ENCODE measurements at places on chromosomes 12 and 14.

DNA sequence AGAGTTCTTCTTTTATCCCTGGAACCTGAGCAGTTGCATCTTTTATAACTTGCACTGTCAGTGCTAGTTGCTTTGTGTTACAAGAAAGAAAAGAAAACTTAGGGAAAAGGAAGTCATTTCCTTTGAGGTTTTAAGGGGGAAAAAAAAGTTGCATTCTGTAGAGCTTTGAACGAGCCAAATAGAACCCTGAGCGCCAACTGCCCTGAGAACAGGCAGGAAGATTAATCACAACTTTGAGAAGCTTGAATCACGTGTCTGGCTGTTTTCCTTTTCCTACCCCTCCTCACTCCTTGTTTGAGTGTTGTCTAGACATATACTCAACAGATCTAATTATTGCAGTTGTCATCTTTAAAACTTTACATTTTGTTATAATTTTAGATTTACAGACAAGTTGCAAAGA is 12.5 kb downstream of the PCNX1 start:
- DNase-seq, result no peak

GRCh38 chr12:131695968-131696367 is 14.9 kb upstream of the SFSWAP start:
- no peak for DNase-seq

DNA sequence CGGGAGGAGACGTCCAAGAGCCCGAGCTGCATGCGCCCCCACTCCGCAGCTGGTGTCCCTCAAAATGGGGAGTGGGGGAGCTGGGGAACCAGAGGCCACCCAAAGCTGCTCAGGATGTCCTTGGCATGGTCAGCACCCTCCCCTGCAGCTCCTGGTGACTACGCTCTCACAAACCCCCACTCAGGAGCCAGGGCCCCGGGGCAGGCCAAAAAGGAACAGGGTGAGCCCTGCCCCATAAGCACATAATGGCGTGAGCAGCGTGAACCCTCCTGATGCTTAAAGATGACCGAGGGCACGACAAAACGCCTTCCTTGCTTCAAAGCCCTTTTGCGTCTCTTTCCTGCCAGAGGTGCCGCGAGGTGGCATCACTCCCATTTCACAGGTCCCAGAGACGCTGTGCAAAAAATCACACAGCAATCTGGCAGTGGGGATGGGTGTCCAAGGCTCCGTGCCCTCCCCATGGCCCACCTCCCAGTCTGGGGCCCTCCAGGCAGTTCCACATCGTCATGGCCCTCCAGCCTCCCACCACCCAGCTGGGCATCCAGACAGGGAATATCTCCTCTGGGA is 13.5 kb downstream of the NCOR2 start:
- no peak for DNase-seq

- DNase-seq, result no peak
Measured at GRCh38 chr14:60812987-60813386, 78.4 kb downstream of the MNAT1 start.

DNA sequence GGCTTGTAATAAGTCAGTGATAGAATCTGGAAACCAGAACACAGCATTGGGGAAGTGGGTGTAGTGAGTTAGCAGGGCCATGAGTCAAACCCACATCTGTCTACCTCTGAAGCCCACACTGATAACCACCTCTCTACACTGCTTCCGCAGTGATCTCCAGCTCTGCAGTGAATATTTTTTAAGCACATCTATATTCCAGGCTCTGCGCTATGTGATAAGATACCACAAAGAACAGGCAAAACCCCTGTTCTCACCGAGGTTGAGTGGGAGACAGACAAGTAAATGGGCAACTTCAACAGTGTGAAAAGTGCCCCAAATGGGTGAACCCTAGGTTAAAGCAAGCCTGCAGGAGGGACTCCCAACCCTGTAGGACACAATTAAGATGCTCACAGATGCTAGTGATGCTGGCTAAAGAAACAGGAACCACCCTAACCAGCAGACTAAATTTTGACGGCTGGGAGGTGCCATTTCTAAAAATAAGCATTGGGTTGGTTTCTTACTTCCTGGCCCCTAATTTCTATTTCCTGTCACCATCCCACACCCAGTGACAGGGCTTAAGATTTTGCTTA is 375.0 kb downstream of the DPF3 start:
- DNase-seq, result no peak

GRCh38 chr14:20857630-20858261 is 33.4 kb upstream of the RNASE3 start:
- DNase-seq, result peak; percentile 9

DNA sequence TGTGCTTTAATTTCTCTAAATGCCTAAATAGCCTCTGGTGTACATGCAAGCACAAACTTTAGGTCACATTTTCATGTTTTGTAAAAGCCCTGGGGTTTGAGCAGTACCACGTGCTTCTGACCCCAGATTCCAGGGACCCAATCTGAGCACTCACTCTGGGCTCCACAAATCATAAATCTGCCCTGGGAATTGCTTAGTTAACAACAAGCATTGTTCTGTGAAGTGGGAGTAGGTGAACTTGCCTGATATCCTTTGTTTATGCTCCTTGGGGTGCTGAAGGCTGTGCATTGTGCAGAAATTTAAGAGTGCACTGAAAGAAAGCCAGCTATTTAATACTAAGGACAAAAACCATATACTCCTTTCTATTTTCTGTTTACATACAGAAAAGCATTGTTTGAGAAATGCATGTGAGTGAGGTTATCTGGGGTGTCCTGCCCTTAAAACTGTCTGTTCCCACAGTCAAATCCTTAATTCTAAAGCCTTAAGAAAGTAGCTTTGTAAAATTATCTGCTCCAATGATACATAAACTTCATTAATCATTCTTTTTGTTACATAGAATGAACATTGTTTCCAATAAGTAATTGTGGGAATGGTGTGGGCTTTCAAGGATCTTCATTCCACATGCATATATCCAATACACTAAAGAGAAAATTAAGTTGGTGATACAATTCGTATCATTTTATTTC is 258.6 kb upstream of the NPAS3 start:
- DNase-seq, result no peak

GRCh38 chr12:113130457-113131135 is 5.0 kb downstream of the RASAL1 start:
- DNase-seq, result no peak

- DNase-seq, result no peak
Measured at GRCh38 chr12:37543966-37544668, 772.5 kb upstream of the ALG10B start.

GRCh38 chr12:49529414-49529813 is 9.4 kb upstream of the KCNH3 start:
- DNase-seq, result no peak

- DNase-seq, result no peak
Measured at GRCh38 chr12:112979041-112979680, 842 bp downstream of the OAS2 start.
